Common myeloid progenitor, CD34-positive (primary cell): ENCODE measurements at places on chromosomes 12 and 14.

DNA sequence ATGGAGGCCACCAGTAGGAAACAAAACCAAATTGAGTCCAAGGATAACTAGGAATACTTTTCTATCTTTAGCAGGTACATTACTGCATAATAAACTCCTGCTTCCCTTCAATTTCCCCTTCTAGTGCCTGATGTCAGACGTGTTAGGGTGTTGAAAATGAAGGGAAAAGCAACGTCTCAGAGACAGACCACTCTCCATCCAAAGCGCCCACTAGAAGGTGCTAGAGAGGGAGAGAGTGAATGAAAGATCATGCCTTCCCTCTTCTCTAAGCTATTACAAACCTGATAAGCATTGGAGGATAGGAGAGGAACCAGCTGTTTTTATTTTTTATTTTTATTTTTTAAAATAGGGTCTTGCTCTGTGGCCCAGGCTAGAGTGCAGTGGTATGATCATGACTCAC lies 64.1 kb downstream of the ZNF641 start:
- H3K4me3 ChIP-seq: no peak overlapping the region
- no peaks in the 10 kb centered on the region for H3K36me3 ChIP-seq
- DNase-seq: peak; percentile 52

DNA sequence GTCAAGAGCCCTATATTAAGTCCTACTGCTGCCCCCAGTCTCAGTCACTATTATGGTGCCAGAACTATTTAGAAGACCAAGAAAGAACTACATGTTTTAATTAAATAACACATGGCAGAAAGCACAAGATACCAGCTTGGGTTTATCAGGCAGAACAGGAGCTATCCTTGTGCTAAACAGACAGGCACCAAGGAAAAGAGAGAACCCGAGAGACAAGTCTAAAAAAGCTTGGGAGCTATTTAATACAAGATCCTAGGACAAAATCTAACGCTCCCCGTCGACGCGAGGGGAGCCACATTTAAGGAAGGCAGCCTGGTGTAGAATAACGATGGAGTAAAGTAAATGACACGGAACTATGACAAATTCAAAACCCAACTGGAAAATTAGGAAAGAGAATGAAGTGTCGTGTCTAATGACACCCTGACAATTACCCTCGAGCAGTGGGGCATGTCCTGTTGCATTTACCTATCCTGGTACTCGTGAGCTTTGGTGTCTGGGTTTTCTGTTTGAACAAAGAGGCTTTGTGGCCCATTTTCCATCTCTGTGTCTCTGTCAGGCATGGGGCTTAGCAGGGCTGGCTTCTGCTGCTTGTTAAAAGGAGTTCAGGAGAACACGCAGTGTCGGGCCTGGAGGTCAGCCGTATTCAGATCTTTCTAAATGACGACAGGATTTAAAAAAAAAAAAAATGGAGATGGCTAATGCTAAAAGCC lies 140.6 kb downstream of the ETNK1 start:
- no peak for DNase-seq
- no peaks in the 10 kb centered on the region for H3K4me1 ChIP-seq

GRCh38 chr12:50933459-50934124 lies 18.8 kb upstream of the HIGD1C start:
- H3K4me3 ChIP-seq: no peak overlapping the region
- H3K27ac ChIP-seq: peak overlapping the region; percentile 39
- no peak for DNase-seq
- peaks cover 18% of the 10 kb centered on the region for H3K36me3 ChIP-seq
- no peaks in the 10 kb centered on the region for H3K27me3 ChIP-seq

DNA sequence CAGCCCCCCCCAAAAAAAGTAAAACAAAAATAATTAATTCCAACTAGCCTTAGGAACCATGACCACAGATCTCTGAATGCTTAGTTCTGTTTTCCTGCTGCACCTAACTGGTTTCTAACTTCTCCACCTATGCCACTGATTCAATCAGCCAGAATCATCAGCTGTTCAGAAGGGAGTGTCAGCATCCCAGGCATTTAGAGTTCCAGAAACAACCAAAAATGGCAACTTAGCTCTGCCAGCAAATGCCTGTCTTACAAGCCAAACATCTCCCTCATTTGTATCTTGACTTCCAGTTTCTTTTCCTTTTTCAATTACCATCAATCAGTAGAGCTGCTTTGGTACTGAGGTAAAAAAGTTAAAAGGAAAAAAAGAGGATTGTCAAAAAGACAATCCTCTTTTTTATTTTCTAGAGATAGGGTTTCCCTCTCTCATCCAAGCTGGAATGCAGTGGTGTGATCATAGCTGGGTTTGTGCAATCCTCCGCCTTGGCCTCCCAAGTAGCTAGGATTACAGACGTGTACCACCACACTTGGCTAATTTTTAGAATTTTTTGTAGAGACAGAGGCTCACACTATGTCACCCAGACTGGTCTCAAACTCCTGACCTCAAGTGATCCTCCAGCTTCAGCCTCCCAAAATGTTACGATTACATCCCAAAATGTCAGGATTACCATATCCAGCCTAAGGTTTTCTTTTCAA lies 45.2 kb upstream of the ISM2 start:
- peaks cover 32% of the 10 kb centered on the region for H3K4me1 ChIP-seq
- H3K27ac ChIP-seq: peak overlapping the region; percentile 77
- H3K4me3 ChIP-seq: no peak overlapping the region
- H3K36me3 ChIP-seq: peaks cover 14% of the 10 kb centered on the region
- H3K27me3 ChIP-seq: no peaks in the 10 kb centered on the region

GRCh38 chr14:58815161-58815701 lies 177.5 kb downstream of the DACT1 start:
- H3K4me1 ChIP-seq: no peaks in the 10 kb centered on the region
- H3K4me3 ChIP-seq: no peak overlapping the region

GRCh38 chr14:54291491-54292191 lies 105.2 kb upstream of the CDKN3 start:
- H3K27ac ChIP-seq: no peak overlapping the region
- H3K4me1 ChIP-seq: no peaks in the 10 kb centered on the region
- no peak overlapping the region for H3K4me3 ChIP-seq
- no peak for DNase-seq
- H3K27me3 ChIP-seq: no peaks in the 10 kb centered on the region
- H3K36me3 ChIP-seq: no peaks in the 10 kb centered on the region
